ENCODE measurements at places on chromosomes 7 and 10.
A peak's percentile ranks its signal among the peaks of the same experiment; 100 is the strongest.

GRCh38 chr10:12787297-12787696 is 214.2 kb downstream of the CCDC3 start:
- no peak for DNase-seq

DNA sequence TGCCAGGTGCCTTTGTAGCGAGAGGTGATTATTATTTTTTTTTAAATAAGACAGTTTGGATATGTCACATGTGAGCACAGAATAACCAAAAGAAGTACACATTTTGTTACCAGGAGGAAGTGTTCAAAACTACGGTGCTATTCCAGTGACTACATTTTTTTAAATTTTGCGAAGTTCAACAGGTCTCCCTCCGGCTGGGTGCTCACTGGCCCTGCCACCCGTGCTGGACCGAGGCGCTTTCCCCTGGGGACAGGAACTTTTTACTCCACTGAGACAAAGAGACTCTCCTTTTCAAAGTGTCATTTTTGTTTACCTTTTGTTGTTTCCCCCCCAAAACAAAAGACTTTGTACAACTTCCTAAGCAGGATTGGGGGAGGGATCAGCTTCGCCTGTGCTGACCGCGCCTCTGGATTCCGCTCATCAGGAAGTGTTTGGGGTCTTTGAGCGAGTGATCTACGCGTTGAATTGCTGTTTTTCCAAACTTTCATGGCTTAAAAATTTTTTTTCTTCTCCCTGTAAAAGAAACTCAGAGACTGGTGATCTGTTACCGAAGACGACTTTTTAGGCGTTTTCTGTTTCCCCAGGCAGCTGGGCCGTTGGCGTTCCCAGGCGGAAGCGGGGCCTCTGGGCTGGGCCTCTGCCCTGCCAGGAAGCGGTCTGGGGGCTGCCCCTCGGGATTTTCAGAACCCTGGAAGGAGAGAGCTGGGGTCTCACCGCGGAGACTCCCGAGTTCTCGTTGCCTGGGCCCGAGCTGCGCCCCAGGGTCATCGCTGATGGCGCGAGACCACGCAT is 7.2 kb downstream of the EN2 start:
- no peak for DNase-seq

GRCh38 chr10:98916526-98917125 is 319.0 kb downstream of the HPSE2 start:
- DNase-seq: no peak

- no peak for DNase-seq
Measured at GRCh38 chr7:42883950-42884349, 27.9 kb downstream of the C7orf25 start.

DNA sequence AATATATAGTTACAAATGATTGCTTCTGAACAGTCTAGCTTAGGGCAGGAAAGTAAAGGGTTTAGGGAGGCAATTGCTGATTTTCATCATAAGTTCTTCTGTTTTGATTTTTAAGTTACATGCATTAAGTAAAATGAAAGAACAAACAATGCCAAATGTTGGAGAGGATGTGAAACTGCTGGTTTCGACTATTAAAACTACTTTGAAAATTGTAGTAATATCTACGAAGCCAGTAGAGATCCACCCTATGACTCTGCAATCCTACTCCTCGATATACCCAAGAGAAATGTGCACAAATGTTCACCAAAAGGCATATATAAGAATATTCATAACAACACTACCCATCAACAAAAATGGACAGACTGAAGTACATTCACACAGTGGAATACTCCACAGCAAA is 24.3 kb downstream of the PDZD8 start:
- DNase-seq: no peak

- DNase-seq: no peak
Measured at GRCh38 chr10:30353851-30354250, 4.8 kb upstream of the MTPAP start.

DNA sequence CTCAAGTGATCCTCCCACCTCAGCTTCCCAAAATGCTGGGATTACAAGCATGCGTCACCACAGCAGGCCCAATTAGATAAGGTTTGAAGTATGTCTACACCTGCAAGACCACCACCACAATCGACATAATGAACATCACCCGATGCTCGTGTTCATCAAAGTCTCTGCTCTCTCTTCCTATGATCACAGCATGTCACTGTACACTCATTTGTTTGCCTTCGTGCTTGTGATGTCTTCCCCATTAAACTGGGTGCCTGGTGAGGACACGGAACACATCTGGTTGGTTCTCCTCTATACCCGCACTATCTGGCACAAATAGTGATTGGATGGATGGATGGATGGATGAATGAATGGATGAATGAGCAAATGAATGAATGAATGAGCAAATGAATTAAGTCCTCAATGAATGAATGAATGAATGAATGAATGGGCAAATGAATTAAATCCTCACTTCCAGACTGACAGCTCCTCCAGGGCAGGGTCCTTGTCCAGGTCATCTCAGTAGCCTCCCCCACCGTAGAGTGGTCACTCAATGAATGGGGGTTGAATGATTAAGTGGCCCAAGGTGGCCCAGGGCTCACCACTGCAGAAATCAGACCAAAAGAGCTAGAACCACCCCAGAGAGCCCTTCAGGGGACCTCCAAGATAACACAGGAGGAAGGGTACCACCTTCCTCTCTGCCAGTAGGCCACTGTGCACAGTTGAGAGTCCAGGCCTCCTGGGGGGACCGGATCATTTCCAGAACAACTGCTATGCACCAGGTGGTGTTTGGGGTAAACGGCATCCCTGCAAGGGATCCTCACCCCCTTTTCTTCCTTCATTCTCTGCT is 101.9 kb upstream of the TNRC18 start:
- DNase-seq: no peak

- DNase-seq: no peak
Measured at GRCh38 chr10:62666275-62666674, 138.2 kb upstream of the ADO start.

DNA sequence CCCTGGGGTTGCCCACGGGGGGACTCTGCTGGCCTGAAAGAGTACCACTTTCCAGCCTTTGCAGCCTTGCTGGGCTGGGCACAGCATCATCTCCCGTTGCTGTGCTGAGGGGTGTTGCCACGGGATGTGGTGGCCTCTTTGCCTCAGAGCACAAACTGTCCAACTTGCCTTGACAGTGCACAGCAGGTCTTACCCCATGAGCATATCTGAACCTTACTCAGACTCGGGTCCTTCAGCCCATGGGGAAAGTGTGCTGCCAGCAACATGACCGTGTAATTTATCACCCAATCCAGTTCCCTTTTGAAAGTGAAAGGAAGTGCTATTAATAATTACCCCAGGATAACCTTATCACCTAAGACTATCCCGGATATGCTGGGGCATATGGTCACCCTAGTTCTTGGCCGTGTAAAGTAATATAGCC is 46.8 kb downstream of the TBXAS1 start:
- DNase-seq: no peak

DNA sequence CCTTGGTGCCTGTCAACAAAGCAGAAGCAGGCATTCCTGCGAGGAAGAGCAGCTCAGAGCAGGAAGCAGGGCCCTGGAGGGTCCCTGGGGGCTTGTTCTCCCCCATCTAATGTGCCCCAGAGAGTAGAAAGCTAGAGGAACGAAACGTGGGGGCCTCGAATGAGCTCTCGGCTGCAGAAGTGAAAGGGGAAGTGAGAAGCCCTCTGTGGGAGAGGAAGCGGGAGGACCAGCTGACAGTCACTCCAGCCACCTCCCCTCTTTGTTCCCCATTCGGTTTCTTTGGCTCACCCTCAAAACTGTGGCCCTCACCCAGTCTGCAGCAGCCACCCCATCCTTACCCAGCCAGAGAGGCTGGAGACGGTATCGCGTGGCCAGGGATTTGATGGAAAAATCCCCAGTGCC is 25.0 kb downstream of the C10orf105 start:
- no peak for DNase-seq

GRCh38 chr10:129897871-129898626 is 66.0 kb downstream of the EBF3 start:
- no peak for DNase-seq

- DNase-seq: no peak
Measured at GRCh38 chr7:157377436-157378124, 40.8 kb downstream of the DNAJB6 start.

GRCh38 chr10:1394155-1394912 is 338.1 kb downstream of the WDR37 start:
- DNase-seq: no peak

DNA sequence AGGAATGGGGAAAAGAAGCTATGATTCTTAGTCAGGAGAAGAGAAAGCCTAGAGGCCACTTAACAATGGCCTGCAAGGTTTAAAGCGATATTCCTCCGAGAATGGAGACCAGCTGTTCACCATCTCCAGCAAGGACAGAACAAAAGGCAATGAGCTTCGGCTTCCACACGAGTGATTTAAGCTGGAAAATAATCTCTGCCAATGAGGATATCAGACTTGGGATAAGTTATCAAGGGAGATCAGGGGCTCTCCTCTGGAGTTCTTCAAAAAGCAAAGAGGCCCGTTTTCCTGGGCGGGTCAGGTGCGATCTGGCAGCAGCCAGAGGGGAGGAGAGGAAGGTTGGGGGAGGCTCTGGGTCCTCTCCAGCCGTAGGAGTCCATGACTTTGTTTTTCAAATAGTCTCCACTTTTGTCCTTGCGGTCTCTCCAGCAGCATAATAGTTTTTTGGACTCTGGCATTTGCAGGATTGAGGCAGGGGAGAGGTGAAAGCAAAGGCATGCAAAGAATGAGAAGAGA is 211.3 kb downstream of the SKIDA1 start:
- no peak for DNase-seq

DNA sequence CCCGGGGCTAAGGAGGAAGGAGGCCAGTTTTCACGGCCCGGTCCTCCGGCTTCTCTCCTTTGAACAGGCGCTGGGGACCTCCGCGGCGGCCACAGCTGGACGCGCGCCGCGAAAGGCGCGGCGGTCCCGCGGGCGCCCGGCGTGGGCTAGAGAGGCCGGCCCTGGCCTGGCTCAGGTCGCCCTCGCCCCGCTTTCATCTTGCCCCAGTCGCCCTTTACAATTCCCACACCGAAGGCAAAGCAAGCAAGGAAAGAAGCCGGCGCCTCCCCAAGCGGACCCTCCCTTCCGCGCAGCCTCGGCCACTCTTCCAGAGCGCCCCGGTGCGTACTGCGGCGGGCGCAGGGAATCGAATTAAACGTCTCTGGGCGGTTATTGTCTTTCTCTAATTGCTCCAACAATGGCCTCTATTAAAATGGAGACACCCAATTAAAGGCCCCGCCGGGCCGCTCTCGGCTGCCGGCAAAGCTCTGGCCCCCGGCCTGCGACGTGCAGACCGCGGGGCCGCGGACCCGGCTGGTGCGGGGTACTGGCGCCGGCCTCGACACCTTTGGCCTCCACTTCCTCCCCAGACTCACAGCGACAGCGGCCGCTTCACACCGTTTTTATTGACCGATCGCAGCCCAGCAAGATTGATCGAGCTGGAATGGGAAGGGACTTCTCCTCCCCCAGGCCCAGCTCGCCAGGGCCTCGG is 4.5 kb upstream of the GATA3 start:
- no peak for DNase-seq

- no peak for DNase-seq
Measured at GRCh38 chr10:49260644-49261296, 38.2 kb upstream of the C10orf71 start.

DNA sequence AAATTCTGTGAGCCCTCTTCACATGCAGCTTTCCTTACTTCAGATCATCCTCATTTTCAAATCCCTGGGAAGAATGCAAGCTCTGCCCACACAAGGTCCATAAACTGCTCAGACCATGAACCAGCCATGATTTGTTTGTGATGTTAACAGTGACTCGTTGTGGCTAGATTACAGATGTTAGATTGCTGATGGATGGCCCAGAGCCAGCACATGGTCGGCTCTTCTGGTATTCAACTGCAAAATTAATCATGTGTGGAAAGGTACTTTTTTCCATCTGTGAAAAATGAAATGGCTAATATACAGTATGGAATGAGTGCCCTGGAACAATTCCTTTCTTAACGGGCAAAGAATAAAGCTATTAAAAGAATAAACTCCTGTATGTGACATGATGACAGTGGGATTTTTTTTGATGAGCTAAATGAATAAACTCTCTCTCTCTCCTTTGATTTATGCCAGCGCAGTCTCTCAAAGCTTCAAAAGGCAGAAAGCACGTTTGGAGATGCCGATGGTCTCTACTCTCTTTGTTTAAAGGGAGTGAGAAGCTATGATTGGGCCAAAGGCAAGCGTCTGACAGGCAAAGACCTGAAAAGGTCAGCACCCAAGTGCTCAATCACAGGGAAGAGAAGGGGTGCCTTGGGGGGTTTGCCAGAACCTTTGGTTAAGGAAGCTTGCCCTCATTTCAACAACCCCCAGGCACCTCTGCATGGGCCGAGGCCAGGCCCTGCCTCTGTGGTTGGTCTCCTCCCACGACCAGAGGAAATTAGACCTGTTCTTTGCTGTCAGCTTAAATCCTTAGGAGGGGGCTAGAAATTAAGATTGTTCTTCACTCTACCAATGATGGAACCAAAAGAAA is 444.0 kb upstream of the NFE2L3 start:
- no peak for DNase-seq

- peak; percentile 52 for DNase-seq
Measured at GRCh38 chr7:6436385-6436685, 11.4 kb downstream of the DAGLB start.

- DNase-seq: no peak
Measured at GRCh38 chr10:43118631-43119415, 19.4 kb upstream of the CSGALNACT2 start.

DNA sequence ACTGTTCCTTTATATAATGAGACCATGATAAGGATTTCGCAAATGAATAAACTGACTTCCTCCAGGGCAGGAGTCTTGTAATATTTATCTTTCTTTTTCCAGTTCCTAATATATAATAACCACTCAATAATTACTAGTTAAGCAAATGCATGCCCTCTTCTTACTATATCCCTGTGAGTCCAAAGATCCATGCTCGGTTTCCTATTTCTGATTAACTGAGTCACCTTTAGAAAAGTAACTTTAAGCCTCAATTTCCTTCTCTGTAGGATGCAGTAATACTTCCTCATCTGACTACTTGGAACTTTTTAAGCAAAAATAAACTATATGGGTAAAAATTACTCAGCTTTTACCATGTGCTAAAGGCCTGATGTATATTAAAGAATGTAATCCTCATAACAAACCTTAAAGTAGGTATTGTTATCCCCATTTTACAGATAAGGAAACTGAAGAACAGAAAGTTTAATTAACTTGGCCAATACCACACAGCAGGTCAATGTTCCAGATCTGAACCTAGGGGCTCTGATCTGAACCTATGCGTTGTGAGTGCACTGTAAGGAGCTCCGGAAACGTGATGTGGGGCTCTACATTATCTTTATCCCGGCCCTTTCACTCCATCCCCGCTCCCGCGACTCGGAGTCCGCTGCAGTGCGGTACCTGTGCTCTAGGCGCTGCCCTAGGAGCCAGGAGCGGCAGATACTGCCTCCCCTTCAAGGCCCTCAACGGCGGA is 458 bp downstream of the COX15 start:
- DNase-seq: no peak

- DNase-seq: no peak
Measured at GRCh38 chr10:76454506-76455140, 1023.2 kb downstream of the LRMDA start.

Measured in NCI-H524 treated with DMSO at 0.1 percent for 48 hours (cell line).